ENCODE measurements at places on chromosomes 2 and 18.

DNA sequence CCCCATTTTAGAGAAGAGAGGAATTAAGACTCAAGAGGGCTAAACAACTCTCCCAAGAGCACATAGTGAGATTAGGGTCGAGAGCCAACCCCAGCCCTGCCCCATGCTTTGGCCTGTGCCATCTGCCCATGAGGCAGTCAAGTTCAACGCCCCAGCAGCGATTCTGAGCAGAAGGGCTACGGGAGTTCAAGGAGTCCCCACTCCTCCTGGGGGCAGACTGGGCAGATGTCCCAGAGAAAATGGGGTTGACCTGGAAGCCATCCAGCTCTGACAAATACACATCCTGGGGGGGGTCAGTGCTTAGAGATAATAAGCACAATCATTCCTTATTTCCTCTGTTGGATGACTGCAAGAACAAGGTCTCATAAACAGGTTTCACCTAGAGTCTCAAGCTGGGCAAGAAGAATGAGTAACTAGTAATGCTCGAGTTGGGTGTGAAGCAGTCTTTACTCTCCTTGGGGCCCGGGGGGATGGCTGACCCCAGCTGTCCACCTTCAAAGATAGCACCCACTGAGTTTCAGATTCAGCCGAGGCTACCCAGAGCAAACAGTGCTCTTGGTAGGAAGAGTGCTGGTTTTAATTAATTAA, 716.4 kb downstream of the RNF144A start:
- no peak for DNase-seq

GRCh38 chr2:127576433-127577207, 41.1 kb downstream of the MYO7B start:
- peak; percentile 82 for DNase-seq

DNA sequence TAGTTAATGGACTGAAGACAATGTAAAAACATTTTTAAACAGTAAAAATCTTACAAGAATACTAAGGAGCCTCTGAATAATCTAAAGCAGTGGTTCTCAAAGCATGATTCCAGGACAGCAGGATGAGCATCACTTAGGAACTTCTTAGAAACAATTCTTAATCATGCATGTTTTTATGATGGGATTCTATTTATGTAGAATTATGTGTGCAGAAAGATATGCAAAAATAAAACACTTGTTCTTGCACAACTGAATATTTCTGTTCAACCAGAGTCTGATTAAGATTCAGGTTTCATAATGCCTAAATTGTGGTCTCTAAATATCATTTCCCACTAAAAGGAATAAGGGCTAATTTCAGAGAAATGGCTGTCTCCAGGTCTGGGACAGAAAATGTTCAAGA, 69.2 kb upstream of the MTIF2 start:
- DNase-seq: no peak

DNA sequence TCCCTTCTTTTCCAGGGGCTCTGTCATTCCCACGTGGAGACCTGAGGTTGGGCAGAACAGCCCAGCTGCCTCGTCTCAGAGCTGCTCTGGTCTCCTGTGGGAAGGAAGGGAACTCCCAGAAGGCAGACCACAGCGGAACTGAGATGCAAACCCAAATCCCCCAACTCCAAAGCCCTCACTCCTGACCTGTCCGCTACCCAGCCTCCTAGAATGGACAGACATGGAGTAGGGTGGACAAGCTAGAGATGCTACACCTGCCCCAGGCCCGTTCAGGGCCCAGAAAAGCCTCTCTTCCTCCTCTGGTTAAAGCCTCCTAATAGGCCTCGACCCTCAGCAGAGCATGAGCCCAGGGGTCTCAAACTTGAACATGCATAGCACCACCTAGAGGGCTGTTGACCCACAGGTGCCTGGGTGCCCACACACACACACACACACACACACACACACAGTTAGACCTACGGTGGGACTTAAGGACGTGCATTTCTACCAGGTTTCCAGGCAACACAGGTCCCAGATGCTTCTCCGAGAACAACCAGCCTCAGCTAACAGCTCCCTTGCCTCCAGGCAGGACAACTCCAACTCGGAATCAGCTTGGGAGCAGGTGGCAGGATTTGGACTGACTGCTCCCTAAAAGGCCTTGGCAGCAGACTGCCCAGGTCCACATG, 93.5 kb downstream of the TNS1 start:
- no peak for DNase-seq

GRCh38 chr18:48841381-48842258, 109.1 kb downstream of the SMAD7 start:
- no peak for DNase-seq

DNA sequence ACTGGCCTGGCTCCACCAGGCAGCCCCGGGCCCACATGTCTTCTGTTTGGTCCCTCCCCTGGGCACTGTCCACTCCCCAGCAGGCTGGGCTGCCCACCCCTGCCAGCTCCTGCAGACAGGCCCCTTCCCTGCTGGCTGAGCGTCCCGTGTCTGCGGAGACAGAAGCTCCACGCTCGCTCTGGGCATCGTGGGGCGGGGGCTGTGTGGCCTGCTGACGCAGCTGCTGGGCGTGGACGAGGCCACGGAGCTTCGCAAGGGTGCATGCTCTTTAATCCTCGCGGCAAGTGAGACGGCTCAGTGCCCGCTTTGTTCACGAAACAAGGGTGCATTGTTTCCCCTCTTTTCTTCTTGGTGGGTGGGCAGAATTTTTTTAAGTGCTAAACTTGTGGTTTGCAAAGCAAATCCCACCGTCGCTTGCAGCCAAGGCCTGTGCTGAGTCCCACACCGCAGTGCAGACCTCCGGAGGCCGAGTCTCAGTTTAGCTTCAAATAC, 132.8 kb upstream of the CTDP1 start:
- DNase-seq: peak; percentile 75

GRCh38 chr2:189285962-189286645, 106.5 kb upstream of the COL5A2 start:
- DNase-seq: no peak

GRCh38 chr2:44579115-44579836, 217.5 kb downstream of the CAMKMT start:
- no peak for DNase-seq

DNA sequence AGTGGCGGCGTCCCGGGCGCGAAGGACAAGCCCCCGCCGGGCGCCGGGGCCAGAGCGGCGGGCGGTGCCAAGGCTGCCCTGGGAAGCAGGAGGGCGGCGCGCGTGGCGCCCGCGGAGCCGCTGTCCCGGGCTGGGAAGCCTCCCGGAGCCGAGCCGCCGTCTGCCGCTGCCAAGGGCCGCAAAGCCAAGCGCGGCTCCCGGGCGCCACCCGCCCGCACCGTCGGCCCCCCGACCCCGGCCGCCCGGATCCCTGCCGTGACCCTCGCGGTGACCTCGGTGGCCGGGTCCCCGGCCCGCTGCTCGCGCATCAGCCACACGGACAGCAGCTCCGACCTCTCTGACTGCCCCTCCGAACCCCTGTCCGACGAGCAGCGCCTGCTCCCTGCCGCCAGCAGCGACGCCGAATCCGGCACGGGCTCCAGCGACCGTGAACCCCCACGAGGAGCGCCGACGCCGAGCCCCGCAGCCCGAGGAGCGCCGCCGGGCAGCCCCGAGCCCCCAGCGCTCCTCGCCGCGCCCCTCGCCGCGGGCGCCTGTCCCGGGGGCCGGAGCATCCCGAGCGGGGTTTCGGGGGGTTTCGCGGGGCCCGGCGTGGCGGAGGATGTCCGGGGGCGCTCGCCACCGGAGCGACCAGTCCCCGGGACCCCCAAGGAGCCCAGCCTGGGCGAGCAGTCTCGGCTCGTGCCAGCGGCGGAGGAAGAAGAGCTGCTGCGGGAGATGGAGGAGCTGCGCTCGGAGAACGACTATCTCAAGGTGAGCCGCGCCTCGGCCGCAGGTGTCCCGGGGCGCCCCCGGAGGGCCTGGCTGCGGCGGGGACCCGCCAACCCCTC, 820 bp downstream of the MTCL1 start:
- no peak for DNase-seq

- DNase-seq: no peak
Observed at GRCh38 chr2:155033652-155034051, 335.2 kb downstream of the KCNJ3 start.

- no peak for DNase-seq
Observed at GRCh38 chr18:34222307-34223163, 2.2 kb downstream of the NOL4 start.

DNA sequence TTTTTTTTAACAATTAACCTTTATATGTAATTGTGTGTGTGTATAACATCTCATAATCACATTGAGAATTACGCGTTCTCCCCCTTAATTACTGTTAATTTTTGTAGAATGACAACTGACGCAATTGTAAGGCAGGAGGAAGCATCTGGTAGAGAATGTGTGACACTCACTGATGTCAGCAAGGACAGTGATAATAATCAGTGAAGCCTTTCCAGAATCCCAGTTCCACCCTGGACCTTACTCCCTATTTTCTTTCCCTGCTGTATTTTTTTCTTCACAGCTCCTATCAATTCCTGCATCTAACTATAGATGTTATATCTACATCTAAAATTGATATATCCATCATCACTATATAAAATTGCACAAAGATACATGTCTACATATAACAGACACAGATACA, 16.1 kb upstream of the STRN start:
- DNase-seq: no peak

DNA sequence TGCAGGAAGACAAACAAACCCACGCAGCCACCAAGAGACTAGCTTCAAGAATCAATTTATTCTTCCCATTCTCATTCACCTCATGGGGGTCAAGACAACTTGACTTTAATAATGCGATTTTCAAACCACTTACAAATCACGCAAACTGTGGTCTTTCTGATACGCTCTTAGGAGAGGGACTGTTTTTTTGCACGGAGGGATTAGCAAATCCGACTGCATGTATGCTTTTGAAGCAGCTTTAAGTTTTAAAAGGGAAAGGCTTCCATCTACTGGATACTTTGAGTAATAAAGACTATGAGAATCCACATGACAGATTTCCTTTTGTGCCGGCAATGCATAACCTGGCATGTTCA, 322.9 kb upstream of the KCNJ3 start:
- no peak for DNase-seq

DNA sequence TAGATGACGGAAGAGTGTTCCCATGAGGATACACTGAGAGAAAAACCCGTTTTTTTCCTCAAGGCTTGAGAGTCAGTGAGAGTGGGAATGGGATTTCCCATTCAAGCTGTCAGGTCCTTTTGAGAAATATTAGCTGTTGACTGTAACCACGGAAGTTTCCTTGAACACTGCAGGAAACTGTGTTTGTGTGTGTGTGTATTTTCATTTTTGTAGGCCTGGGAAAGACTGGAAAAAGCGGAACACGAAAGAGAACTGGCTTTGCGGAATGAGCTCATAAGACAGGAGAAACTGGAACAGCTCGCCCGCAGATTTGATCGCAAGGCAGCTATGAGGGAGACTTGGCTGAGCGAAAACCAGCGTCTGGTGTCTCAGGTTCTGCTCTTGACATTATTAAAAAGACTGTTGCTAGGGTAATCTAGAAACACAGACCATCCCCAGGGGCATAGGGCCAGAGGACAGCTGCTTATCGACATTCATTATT, 98.8 kb upstream of the EML6 start:
- no peak for DNase-seq

DNA sequence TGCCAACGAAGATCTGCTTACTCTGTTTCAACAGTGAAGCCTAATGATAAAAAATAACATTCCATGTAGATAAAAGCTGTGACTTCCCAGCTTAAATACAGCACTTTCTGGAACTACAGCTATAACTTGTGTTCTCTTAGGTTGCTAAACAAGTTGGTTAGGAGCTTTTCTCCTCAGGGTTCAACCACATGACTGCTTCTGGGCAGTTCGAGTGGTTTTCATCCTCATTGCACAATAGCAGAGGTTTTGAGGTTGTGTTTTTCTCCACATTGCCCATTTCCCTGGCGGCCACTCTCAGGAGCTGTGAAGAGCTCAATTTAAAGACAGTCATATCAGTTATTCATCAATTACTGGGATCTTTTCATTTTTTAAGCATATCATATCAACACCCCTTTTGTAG, 102.2 kb upstream of the CYP1B1 start:
- DNase-seq: peak; percentile 67

DNA sequence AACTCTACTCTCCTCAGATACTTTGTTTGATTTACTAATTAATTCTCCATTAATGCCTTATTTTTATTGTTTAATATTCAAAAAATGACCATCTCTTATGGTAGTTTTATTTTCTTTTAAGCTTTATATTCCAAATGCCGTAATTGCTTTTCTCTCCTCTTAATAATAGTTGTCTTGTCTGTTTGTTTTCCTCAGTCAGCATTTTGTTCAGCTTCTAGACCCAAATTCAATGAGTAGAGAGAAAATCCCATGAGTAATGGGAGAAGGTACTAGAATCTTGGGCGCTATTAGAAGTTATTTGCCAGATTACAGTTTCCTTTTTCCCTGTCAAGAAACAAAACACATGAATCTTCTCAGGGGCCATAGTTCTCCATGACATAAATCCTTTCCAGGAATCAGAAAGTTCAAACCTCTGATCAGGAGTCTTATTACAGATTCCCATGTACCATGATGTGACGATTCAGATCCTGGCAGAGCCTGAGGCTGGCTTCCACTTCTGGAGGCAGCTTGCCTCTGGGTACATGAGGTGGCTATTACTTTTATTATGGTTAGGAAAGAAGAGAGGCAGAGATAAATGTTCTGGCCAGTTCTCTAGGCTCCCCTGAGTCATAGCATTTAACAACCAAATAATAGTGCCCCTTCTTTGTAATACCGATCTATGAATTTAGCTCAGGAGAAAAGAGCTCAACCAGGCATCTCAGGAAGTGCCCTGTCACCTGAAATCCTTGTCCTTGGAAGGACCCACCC, 485.1 kb upstream of the SETBP1 start:
- no peak for DNase-seq

DNA sequence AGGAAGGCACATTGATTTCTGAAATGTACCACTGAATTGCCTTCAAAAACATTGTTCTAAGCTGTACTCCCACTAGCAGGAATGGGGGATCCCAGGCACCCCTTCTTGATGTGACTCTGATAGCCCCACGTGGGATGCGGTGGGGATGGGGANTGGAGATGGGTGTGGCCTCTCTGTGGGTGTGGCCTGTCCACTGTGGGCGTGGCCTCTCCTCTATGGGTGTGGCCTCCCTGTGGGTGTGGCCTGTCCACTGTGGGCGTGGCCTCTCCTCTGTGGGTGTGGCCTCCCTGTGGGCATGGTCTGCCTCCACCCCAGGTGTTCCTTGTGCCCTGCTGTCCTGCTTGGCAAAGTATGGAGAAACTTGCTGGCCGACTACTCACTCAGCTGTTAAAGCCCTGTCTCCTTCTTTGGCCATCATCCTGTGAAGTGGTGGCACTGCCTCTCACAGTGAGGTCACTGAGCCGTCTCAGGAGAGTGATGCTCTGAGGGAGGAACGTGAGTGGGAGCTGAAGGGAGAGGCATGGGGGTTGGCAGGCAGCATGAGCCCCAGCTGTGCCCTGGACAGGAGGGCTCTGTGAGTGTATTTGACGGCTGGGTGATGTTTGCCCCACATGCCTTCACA, 6.7 kb upstream of the PARD6G start:
- DNase-seq: peak; percentile 73

GRCh38 chr2:85611217-85611704, 605 bp downstream of the C2orf68 start:
- DNase-seq: no peak

DNA sequence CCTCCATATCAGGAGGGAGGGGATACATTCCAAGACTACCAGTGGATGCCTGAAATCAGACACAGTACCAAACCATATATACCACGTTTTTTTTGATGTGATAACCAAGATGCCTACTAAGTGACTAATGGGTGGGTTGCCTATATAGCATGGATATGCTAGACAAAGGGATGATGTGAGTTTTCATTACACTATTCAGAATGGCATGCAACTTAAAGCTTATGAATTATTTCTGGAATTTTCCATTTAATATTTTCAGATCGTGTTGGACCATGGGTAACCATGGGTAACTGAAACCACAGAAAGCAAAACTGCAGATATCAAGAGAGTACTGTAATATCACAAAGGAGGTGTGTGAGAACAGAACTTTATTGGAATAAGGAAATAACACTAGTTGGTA, 39.6 kb upstream of the CRACDL start:
- no peak for DNase-seq

Data from suprapubic skin (tissue), 4 donors.